Inflammatory macrophage (primary cell): ENCODE measurements at places on chromosomes 11 and 22.
A peak's percentile ranks its signal among the peaks of the same experiment; 100 is the strongest.

GRCh38 chr11:76702336-76703128 is 32.0 kb upstream of the LRRC32 start:
- DNase-seq: peak; percentile 23

GRCh38 chr22:29055192-29055830 is 6.3 kb downstream of the C22orf31 start:
- DNase-seq: no peak

GRCh38 chr11:78228467-78228866 is 39.7 kb downstream of the USP35 start:
- DNase-seq: peak; percentile 56

DNA sequence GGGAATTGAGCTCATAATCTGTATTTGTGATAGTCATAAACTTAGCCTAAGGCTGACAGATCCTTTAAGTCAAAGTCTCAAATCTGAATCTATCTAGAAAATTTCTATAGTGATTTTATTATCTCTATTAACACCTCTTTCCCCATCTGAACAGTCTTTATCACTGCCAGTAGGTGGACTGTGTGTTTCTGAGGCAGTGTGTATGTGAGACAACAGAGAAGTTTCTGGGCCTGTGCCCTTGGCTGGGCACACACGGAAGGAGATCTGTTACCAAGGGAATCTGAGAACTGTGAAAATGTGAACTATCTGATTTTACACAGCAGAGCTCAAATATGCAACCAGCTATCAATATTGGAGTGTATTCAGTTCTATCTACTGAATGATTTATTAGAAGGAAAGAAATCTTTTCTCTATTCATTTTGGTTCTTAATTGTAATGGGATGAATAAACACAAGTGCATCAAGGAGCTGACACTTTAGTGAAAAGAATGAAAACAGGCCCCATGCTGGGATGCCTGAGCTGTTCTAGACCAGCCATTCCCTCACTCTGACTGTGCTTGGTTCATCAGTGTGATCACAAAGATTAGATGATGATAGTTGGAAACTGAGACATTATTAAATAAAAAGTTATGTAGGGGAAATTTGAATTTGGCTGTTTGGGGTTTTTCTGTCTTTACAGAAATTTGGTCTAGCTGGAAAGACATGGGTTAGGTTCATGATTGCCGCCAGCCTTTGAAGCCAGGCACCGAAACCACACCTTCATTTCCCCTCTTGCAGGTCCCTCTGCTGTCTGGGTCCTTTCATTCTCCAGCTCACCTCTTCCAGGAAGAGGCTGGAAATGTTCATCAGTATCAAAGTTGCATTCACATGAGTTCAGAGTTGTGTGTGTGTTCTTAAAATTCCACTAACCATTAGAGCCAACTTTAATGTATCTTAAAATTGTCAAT is 68.1 kb downstream of the LIF start:
- DNase-seq: no peak

DNA sequence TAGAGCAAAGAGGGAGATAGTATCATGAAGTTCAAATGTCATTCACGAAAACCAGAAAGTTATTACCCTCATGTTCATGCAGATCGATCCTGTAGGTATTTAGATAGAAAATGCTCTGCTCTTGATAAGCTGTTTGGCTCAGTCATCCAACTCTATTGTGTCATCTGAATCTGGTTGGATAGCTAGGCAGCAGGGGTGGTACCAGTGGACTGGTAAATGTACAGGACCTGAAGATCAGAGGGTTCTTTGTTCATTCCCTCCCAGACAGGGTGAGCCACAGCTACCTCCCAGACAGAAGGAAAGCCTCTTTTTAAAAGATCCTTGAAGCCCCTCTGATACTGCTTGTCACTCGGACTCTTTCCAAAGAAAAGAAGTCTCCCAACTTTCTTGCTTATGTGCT is 29.8 kb upstream of the DRD2 start:
- no peak for DNase-seq

- no peak for DNase-seq
These were observed 75.2 kb downstream of the DHCR7 start for GRCh38 chr11:71372693-71373657.

GRCh38 chr22:19886605-19887255 is 32.1 kb upstream of the GNB1L start:
- DNase-seq: peak; percentile 84

DNA sequence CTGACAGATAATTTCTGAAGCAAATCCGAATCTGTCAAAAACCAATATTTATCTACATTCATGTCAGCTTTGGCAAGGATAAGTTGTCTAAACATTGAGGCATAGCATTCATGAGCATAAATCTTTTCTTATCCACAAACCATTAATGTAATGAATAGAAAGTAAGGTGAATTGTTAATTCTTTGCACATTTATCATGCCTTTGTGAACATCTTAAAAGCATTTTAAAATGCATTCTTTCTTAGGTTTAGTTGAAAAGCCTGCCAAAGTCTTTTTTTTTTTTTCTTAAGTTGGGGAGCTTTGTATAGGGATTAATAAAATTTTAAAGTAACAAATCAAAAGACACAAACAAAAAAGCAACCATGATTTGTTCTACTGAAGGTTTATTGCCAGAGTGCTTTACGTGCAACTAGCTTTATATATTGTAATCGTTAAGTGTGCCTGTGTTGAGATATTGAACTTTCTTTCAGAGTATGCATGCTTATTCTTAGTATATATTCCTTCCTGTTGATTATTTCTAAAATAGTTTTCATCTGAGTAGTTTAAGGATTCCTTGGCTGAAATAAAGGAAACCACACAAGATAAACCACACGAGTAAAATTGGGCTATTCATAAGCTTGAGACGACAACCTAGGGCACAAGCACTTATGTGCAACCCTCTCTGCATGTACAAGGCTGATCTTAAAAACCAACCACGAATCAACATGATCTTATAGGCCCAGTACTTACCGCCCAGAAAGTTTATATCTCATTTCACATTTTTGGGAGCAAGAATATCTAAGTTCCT is 1110.9 kb upstream of the CNTN5 start:
- no peak for DNase-seq

DNA sequence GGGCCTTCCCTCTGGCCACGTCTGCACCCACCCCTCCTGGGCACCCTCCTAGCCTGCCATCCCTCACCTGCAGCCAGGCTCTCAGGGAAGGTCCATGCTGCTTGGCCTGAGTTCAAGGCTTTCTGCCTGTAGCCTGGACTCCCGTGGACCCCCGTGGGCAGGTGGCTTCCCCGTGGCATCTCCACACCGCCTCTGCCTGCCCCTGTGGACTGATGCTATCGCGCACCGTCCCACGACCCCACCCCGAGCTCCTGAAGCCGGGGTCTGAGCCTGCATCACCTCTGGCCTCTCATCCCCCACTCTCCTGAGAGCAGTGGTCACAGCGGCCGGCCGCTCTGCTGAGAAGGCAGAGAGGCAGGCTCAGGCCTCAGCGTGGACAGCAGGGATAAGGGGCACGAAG is 4.5 kb downstream of the IFITM5 start:
- no peak for DNase-seq

DNA sequence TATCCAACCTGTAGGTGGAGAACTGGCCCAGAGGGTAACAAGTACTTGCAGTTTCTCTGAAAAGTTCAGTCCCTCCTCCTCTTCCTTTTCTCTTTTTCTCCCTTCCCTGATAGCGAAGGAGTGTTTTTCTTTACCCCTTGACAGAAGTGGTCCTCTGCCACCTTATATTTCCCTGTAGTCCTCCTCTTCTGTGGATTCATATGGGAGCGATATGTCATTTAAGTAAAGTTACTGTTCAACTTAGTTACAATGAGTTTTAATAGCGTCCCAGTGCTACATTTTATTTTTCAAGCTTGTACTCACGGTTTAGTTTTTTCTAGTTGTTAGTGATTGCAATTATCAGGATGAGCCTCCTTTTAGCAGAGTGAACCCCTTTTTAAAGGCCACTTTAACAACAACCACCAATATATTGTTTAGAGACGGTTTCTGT is 1.4 kb downstream of the PCF11 start:
- no peak for DNase-seq

DNA sequence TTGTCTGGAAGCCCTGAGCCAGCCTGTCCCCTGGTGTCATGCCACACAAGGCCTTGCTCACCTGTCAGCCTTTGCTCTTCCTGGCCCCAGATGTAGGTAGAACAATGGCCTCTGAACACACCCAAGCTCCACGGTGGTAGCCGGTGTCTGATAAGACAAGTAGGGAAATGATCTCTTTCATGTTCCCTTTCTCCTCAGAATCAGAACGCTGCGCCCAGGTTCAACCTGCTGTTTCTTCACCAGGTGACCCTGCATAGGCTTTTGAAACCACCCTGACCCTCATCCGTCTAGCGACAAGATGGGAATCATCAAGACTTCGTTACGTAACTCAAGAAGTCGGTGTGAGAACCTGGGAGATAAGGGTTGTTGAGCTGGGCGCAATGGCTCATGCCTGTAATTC is 28.7 kb upstream of the YWHAH start:
- no peak for DNase-seq

GRCh38 chr22:43911351-43911750 is 12.3 kb upstream of the PNPLA3 start:
- DNase-seq: no peak

DNA sequence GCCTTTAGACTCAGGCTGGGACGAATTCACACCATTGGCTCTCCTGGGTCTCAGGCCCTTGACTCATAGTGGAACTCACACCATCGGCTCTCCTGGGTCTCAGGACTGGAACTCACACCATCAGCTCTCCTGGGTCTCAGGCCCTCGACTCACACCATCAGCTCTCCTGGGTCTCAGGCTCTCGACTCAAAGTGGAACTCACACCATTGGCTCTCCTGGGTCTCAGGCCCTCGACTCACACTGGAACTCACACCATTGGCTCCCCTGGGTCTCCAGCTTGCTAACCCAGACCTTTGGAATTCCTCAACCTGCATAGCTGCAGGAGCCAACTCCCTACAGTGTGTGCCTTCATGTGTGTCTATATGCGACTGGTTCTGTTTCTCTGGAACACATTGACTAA is 56.7 kb downstream of the SHISAL1 start:
- no peak for DNase-seq

GRCh38 chr11:109856928-109857327 is 236.3 kb upstream of the ZC3H12C start:
- DNase-seq: no peak

GRCh38 chr22:20141186-20142077 is 9.4 kb downstream of the CCDC188 start:
- no peak for DNase-seq

GRCh38 chr11:3058753-3059664 is 1.8 kb upstream of the CARS1 start:
- peak; percentile 41 for DNase-seq

DNA sequence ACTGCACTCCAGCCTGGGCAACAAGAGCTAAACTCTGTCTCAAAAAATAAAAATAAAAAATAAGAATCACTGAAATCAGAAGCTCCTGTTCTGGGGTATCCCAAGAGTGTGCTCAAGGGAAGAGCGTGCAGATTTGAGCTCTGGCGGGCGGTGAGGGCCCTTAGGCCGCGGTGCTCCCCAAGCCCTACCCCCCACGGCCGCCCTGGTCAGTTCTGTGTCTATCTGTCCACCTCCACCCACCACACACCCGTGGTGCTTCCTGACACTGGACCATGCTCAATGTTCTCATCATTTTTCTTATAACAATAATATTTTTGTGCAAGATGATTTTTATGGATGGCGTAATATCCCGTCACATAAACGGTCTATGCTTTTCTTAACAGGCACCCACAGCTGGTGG is 71.1 kb downstream of the RTL6 start:
- no peak for DNase-seq

DNA sequence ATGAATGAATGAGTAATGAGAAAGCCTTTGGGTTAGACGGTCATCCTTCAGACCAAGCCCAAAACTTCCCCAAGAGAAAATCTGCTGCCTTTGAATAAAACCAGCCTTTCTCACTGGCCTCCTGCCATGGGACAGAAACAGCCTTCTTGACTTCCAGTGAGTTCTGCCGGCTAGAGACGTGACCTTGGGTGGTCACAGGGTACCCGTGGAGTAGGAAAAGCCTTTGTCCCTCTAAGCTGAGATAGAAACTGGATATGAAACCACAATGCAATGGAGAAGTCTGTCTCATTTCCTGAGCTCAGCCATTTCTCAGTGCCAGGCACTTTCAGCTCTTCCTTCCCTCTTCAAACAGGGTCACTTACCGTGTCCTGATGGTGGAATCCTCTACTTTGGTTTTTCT is 21.2 kb upstream of the YWHAH start:
- DNase-seq: peak; percentile 78

- DNase-seq: no peak
These were observed 31.4 kb downstream of the LRFN4 start for GRCh38 chr11:66888282-66888681.

GRCh38 chr22:41584881-41585280 is 4.8 kb downstream of the PMM1 start:
- no peak for DNase-seq

GRCh38 chr11:63901660-63902059 is 15.3 kb downstream of the RCOR2 start:
- DNase-seq: no peak

DNA sequence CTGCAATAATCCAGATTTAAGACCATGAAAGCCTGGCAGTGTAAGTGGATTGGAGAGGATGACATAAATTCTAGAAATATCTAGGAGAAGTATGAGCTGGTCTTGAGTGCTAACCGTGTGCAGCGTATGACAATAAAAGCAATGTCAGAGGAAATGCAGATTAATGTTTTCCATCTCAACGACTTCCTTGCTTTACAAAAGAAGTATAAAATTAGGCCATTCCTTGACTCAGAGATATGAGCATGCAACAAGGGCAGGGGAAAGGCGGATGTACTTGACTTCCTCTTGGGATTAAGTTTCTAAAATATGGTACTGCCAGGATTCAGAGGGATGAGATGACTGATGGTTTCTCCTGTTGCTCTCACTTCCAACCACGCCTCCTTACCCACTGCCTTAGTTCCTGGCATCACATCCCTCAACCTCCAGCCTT is 32.3 kb downstream of the ADAMTS15 start:
- no peak for DNase-seq

DNA sequence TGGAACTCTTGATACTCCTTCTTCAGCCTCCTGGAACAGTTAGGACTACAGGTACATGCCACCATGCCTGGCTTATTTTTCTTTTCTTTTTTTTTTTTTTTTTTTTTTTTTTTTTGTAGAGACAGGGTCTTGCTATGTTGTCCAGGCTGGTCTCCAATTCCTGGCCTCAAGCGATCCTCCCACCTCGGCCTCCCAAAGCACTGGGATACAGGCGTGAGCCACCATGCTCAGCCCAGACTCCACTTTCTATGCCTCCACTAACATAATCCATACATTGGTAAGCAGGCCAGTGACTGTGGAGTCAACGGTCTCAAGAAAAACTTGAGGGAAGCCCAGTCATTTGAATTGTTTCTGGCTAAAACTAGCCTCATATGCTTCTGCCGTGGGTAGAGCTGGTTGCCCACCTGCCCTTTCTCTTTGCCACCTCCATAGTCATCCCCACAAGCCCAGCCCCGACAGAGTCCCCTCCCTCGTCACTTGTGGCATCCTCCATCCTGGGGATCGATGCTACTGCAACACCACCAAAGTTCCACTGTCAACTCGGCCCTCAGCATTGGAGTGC is 2.4 kb downstream of the SCN2B start:
- no peak for DNase-seq
